ENCODE measurements at places on chromosomes 12 and 14.

DNA sequence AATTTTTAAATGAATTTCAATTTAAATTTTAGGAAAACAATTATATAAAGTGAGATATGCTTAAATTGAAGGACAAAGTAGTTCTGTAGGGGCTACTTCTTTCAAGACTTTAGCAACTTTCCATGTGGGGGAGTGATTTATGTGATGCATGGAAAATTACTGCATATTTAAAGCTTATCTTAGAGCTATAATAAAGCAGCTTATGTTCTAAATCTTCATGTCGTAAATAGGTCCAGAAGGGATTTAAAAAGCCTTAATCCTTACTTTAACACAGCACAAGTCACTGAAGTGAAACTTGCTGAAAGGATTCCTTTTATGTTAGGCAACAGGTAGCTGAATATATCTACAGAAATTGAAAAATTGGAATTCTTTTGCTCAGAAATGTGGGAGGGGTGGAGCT is 340.4 kb downstream of the NAV3 start:
- DNase-seq: no peak

- DNase-seq: no peak
Observed at GRCh38 chr14:89674240-89674639, 257.2 kb upstream of the FOXN3 start.

DNA sequence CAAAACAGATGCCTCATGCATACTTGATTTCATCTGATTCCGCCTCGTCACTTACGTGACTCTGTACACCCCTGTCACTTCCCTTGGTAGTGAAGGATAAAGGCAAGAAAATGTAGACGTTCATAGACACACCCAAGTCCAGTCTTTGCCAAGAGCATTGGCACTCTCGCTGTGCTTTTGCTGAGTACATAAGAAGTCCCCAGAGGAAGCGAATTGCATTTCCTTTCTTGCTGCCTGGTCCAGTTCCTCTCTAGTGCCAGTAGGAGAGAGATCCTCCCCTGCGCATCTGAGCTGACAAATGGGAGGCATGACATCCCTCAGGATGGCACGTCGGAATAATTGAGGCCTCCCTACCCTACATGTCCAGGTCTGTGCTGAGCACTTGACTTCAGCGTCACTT is 21.3 kb upstream of the RIN3 start:
- DNase-seq: no peak

- no peak for DNase-seq
Observed at GRCh38 chr12:89962648-89963047, 254.0 kb upstream of the ATP2B1 start.

DNA sequence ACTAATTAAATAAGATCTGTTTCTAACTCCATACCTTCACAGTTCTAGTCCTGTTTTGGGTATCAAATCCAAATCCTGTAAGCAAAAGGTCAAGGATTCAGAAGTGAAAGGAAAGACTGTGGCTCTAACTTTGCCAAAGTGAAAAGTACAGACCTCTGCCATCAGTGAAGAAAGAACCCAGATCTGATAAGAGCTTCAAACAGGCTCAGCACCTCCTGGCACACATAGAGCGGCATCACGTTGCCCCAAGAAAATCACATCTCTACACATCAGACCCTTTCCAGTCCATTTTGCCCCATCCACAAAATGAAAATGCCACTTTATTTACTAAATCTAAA is 23.2 kb downstream of the CLIP1 start:
- no peak for DNase-seq

DNA sequence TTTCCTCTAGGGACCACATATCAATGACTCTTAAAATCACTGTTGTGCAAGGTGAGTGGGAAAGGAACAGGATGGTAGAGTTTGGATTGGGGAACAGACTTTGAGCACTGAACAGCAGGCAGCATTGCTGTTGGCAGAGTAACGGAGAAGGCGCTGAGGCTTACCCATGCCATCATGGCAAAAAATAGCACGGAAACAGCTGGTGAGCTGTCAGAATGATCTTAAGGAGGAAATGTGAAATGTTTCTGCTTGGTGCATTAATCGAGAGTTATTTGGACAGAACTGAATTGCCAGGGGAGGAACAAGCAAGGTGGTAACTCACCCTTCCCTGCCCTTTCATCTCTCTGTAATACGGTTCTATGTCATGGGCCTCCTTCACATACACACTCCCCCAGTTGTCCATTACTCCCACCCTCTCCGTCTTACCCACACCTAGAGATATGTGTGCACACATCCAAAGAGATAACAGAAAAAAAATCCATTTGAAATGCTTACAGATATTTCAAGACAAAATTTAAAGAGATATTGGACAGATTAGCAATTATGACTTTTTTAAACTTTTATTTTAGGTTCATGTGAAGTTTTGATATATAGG is 572.5 kb downstream of the DIO2 start:
- no peak for DNase-seq

DNA sequence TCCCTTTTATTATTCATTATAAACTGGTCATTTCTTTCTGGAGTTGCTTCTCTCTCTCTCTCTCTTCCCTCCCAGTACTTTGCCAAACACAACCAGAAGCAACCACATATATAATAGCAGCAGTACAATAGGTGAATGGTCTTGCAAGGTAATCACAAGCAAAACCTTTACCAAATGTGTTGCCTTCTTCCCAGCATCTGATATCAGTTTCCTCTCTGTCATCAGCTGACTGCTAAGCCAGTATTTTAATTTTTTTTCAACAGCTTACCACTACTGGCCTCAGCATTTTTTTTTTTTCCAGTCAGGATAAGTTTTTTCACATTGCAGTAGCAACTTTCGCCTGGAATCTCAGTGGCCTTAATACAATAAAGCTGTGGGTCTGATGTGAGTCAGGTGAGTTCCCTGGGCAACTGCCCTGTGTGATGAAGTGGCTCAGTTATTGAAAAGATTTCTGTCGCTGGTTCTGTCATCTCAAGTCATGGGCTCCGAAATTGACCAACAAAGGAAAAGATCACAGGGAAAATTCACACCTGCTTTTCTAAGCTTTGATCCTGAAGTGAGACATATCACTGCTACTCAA is 282.5 kb upstream of the AMIGO2 start:
- peak; percentile 34 for DNase-seq

GRCh38 chr12:53591301-53592206 is 34.6 kb downstream of the ATF7 start:
- no peak for DNase-seq

- DNase-seq: no peak
Observed at GRCh38 chr14:74301594-74302151, 1.1 kb downstream of the ABCD4 start.

DNA sequence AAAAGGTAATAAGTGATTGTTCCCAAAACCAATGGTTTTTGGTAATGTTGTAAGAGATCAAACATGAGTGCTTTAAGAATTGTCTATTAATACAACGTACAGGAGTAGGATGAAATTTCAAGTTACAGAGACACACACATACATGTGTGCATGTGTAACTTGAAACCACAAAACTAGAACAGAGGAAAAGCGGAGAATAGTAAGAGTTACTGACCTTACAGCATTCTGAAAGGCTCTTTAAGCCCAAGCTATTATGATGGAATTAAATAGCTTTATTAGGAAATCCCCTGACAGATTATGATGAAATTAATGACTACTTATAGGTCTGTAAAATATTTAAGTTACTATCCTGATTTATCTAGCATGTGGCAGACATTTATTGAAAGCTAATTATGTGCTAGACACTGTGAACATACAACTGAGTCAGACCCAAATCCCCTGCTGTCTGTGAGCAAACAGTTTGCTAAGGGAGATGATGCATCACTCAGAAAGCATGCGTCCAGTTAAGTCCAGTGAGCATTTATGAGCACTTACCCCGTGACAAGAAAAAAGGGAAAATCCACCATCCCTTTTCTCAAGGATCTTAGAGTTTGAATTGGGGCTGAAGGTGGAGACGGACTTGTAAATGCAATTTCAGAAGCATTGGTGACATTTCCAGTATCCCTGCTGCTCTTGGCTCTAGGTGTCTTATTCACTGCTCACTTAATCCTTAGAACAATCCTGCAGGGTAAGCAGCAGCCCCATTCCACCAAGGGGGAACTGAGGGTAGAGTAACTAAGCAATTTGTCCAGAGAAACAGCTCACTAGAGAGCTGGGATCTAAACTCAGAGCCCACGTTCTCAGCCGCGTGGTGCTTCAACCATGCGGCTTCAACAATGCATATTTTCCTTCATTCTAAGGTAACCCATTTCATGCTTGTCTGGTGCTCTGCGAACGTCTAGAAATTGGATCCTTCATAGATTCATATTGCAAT is 117.4 kb downstream of the EML1 start:
- DNase-seq: no peak

GRCh38 chr12:21697904-21698630 is 40.4 kb upstream of the LDHB start:
- DNase-seq: peak; percentile 26

- no peak for DNase-seq
Observed at GRCh38 chr12:70408004-70408790, 42.1 kb downstream of the KCNMB4 start.

- DNase-seq: no peak
Observed at GRCh38 chr12:105622220-105622619, 291.7 kb downstream of the C12orf75 start.

GRCh38 chr12:5969974-5970690 is 25.1 kb upstream of the ANO2 start:
- no peak for DNase-seq

DNA sequence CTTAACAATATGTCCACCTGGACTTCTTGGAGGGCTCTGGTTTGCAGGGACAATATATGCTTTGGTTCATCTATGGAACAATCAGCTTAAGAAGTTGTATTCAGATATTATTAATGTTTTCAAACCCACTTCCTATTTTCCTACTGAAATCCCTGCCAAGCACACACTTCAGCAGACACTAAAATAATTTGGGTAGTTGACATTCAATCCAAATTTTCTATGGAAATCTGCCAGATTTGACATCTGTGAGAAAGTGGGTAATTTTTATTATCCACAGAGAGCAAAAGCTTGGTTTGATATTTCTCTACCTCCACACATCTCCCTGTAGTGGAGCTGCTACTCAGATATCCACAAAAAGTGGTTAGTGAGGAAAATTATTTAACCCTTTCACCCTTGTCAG is 378.8 kb upstream of the SOX5 start:
- no peak for DNase-seq

DNA sequence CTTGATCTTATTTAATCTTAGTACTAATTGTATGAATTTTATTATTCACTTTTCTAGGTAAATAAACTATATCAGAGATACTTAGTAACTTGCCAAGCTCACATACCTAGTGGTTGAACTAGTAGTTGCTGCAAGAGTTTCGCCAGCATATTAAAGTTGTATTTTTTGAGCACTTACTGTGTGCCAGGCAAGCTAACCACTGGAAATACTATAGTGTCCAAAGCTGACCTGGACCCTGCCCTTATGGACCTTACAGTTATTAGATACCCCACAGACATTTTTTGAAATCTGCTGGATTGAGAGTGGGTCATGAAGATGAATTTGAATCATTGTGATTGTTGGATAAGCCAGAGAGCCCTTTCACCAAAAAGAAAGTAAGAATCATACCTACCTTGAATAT is 125.0 kb downstream of the RAD51B start:
- DNase-seq: no peak

DNA sequence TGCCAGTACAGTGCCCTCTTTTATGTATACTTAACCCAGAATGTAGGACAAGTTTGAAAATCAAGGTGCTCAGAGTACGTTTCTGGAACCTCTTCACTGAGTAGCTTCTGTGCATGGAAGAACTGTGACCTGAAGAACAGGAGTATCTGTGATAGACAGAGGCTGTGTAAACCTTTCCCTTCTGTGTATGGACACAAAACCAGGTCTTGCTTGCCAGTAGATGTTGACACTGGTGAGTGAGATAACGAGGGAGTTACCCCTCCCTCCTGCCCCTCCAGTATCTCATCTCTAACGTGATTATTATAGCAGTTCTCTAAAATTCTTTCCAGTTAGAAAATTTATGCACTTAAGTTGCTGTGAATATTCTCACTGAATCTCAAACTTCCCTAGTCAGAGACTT is 170.8 kb downstream of the RPL10L start:
- no peak for DNase-seq

DNA sequence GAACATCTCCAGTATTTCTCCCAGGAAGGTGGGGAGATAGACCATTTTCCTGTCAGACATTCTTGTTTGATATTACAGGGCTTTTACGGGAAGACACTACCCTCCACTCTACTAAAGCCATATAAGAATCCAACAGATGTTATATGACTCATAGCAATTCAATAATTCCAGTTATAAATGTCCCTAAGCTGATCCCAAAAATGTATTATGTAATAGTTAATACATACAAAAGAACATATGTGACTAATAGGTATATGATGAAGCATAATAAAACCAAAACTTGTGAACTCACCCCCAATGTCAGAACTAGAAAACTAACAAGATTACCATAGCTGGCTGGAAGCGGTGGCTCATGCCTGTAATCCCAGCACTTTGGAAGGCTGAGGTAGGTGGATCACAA is 84.2 kb downstream of the EFCAB11 start:
- no peak for DNase-seq

DNA sequence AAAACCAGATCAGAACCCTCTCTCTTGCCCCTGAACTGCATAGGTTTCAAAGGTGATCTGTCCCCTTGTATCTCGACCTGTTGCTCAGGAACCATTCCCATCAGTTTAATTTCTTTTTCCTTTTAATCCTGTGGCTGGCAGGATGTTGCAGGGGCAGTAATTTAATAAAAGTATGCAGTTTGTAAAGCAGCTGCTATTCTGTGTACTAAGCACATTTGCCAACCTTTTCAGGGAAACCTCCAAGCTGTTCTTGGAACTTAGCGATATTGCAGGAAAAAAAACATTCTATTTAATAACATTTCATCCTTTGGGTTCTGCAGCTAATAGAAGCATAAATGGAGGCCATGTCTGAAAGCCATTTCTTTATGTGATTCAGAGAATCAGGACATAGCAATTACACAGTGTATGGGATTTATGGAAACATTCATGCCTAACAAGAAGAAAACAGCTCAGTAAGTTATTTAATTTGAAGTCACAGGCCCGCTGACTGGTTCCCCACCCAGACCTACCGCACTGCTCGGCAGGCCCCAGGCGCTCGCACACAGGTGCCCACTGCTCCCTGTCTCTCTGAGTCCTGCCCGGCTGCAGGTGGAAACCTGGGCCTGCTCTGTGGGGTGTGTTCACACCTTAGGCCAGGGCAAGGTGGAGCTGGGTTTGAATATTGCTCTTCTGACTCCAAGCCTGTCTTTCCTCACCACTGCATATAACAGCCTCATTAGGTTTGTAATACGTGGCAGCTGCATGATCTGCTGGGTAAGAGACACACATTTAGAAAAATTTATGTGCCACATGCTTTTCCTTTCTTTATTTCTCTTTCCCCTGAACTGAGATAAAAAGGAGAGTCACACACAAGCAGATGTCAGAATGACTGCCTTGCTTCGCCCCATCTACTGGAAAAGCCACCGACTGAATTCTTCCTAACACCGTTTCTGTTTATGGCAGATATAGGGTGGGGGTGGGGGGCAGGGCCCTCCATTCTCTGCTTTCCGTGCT is 119.7 kb downstream of the SLC25A47 start:
- no peak for DNase-seq
